ENCODE measurements at places on chromosomes 11 and 22. TPM values are rescaled to one million over a fixed set of nuclear protein-coding genes. Genes with fewer than 3 reads are reported as not detected.

Gene CD3D
- not detected for polyA plus RNA-seq

DNA sequence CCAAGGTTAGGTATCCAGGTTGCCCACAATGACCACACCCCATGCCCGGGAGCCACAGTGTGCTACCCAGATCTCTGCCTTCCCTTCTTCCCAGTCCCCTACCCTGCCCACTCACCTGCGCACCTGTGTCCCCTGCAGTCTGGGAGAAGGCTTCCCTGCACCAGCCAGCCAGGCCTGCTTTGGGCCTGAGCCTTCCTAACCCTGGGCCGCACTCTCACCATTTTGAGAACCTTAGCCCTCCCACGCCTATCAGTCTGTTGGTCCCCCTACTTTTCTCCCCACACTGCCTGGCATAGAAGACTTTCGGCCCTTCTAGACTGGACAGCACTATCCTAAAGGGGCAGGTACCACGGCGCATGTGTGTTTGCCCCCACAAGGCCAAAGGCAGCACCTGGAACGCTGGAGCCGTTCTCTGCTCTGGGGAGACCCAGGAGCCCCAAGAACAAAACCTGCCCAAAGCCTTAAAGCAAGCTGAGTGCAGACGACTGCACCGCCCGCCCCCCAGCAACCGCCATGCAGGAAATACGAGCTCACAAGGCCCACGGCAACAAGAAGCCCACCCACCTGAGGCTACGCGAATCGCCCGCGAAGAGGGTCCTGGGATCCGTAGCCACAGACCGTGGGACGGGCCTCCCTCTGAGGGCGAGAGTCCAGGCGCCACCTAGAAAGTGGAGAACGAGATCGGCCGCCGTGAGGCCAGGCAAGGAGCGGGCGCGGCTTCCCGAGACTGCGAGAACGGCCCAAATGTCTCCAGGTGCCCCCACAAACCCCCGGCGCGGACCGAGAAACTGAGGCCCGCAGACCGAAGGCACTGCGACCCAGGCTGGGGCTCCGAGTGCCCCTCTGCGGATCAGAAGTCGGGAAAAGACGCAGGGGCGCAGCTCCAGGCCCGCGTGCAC is 546 bp downstream of the GNB1L start:
- peak; percentile 31 for DNase-seq

GRCh38 chr11:130118636-130119387 is 40.8 kb upstream of the ST14 start:
- no peak for DNase-seq

GRCh38 chr11:10657308-10658271 is 36.0 kb downstream of the IRAG1 start:
- DNase-seq, result peak; percentile 78

Gene MRPL11
- polyA plus RNA-seq, result 76.6 TPM

GRCh38 chr11:67057205-67057672 is 592 bp downstream of the RHOD start:
- DNase-seq, result peak; percentile 41

DNA sequence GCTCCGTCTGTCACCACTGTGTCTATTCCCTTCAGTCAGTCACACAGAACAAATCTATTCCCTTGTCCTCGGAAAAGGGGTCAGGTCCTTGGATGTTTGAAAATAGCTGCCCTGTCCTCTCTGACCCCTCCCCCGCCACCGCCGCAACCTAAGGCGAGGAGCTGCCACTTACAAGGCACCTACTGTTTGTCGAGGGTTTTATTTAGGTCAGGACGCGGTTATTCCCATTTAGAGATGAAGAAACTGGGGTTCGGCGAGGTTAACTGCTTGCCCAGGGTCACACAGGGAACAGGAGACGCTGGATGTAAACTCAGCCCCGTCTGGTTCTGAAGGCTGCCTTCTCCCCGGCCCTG is 1468.1 kb downstream of the BRD1 start:
- no peak for DNase-seq

DNA sequence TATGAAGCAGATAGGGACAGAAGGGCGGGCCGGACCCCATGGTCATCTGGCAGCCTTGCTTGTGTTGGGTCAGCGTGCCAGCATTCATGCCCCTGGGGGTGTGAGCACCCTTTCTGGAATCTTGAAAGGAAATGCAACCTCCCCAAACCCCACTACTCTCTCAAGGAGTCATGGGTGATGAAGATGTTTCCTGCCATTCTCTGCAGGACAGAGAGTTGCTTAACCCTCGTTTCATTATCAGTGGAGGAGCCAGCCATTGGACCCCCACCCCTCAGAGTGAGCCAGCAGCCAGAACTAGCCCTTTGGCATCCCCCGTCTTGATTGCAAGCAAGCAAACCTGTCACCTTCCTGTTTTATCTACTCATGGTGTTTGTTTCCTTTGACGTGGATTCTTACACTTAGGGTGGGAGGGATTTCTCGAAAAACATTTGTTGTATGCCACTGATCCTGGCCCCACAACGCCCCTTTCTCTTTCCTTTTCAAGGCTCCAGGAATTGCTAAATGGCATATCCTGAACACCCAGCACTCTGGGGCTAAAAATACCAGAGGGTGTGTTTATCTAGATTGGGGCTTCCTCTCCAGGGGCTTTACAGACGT is 258.3 kb downstream of the ETS1 start:
- DNase-seq, result no peak

- DNase-seq, result peak; percentile 9
Measured at GRCh38 chr22:20392983-20393704, 807 bp upstream of the ZNF74 start.

DNA sequence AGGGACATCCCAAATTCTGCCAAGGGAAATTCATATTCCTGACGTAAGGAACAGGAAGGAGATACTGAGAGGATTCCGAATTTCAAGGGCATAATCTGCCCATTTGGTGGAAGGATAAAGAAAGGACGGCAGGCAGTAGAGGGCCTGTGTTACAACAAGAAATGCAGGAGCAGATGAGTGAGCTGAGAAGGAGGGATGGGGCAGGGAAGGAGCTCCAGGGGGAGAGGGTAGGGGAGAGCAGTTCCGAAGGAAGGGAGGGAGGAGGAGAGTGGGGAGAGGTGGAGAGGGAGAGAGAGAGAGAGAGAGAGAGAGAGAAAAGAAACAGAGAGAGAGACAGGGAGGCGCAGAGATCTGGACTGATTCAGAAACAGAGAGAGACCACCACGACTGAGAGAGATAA is 843 bp downstream of the OPCML start:
- no peak for DNase-seq

DNA sequence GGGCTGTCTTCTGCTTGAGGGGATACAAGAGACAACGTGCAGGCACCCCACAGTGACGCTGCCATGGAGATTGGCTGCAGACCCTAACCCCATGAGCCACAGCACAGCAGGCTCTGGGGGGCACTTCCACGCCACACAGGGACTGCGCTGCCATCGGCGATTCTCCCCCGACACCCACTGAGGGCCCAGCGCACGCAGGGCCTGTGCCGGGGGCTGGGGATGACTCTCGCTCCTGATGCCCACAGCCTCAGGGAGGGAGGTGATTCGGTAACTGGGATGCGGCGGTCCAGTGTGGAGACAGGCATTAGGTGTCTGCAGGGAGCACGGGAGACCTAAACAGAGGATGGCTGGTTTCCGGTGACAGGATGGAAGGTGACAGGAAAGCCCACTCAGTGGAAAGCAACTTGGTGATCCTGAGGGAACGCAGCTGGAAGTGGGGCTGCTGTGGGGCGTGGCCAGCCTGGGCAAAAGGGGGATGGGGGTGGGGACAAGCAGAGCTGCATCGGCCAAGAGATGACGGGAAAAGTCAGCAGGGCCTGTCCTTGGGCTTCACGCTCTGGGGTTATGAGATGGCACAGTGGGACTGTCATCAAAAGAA is 37.7 kb downstream of the EFCAB6 start:
- no peak for DNase-seq

Gene C2CD2L
- 2.6 TPM for polyA plus RNA-seq

Gene SPON1
- polyA plus RNA-seq, result 3.8 TPM

DNA sequence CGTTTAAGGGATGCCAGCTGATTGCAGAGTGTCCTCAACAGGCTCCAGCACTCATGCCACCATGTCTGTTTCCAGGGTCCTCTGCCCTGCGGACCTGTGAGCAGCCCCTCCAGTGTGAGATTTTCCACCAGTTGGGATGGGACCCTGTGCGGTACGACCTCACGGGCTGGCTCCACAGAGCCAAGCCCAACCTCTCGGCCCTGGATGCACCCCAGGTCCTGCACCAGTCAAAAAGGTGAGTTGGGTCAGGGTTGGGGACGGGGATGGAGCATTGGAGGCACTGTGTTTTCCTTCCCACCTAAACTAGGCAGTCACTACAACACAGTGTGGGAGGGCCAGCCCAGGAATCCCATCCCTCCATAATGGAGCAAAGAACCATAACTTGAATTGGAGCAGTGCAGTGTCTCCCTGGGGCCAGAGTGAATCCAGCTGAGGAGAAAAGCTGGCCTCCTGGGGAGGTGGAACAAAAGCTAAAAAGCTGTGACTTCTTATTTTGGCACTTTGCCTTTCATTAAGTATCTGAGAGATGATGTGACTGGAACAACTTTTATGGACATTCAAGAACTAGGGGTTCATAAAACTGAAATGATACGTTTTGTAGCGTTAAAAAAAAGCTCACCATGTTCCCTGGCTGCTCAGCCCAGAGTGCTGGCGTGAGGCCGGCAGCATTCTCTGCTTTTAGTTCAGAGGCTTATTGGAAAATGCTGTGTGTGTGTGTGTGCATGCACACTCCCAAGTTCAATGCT is 101.8 kb downstream of the MYO18B start:
- no peak for DNase-seq

Gene GGTLC3
- not detected for polyA plus RNA-seq

GRCh38 chr22:35839841-35840301 is 122.2 kb downstream of the APOL5 start:
- DNase-seq, result peak; percentile 32

DNA sequence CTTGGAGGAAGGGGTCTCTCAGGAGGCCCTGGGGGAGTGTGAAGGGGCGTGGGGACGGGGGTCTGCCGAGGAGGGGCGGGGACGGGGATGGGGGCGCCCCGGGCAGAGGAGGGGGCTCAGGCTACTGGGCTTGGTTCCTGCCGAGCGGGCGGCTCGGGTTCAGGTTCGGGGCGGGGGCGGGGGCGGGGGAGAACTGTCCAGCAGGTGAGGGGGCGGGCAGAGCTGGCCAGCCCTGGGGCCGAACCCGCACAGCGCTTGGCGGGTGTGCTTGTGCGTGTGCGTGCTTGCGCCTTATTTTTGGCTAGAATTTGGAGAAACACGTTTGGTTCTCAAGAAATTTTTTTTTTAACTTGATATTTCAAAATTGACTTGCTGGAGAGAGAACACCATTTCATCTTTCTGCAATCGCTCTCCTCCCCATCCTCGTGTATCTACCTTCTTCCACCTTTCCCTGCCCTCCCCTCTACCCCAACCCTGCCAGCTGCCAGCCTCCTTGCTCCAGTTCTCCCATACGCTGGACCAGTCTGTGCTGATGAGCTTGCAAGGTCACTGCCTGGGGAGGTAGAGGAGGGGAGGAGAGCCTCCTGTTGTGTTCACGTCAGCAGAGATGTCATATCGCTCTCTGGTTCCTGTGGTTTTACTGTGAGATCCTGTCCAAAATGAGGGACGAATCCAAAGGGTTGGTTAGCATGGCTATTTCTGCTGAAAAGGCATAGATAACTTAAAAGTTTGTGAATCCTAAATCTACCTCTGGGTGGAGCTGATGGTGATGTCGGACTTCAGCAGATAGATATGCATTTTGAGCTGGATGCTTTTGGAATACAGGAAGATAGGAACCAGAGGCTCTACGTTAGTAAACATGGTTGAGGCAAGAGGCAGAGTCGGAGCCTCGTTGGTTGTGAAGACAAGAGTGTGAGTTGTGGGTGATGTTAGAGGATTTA is 668 bp downstream of the MADD start:
- DNase-seq, result peak; percentile 70

DNA sequence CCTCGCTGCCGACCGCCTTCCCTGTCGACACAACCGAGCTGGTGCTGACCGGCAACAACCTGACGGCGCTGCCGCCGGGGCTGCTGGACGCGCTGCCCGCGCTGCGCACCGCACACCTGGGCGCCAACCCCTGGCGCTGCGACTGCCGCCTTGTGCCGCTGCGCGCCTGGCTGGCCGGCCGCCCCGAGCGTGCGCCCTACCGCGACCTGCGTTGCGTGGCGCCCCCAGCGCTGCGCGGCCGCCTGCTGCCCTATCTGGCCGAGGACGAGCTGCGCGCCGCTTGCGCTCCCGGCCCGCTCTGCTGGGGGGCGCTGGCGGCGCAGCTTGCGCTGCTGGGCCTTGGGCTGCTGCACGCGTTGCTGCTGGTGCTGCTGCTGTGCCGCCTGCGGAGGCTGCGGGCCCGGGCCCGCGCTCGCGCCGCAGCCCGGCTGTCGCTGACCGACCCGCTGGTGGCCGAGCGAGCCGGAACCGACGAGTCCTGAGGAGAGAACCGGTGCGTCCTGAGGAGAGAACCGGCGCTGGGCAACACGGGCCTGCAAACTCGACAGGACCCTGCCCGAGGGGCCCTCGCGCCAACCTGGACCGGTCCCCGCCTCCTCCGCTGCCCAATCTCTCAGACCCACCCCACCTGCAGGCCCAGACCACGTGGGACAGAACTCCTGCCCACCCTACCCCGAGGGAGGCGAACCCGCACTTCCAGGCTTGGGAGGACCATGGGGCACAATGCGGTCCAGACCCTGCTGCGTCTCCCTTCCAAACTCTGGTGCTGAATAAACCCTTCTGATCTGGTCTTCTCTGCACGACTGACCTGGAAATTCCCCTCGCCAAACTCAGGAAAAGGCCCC is 866 bp downstream of the GP1BB start:
- no peak for DNase-seq

DNA sequence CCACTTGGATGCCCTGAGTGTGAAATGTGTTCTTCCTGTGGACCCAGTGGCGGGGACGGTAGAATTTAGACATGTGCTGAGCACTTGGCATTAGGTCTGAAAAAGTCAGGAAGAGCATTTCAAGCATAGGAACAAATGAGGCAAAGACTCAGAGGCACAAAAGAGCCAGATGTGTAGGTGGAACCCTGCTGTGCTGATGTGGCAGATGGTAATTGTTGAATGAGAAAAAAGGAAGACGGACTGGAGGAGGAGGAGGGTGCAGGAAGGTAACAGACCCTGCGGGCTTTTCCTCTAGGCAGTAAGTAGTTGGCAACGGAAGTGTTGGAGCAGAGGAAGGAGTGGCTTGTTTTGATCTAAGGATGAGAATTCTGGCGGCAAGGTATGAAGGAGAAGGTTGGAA is 985.8 kb downstream of the TBC1D22A start:
- DNase-seq, result no peak

- no peak for DNase-seq
Measured at GRCh38 chr11:27656806-27657483, 43.3 kb downstream of the BDNF start.

DNA sequence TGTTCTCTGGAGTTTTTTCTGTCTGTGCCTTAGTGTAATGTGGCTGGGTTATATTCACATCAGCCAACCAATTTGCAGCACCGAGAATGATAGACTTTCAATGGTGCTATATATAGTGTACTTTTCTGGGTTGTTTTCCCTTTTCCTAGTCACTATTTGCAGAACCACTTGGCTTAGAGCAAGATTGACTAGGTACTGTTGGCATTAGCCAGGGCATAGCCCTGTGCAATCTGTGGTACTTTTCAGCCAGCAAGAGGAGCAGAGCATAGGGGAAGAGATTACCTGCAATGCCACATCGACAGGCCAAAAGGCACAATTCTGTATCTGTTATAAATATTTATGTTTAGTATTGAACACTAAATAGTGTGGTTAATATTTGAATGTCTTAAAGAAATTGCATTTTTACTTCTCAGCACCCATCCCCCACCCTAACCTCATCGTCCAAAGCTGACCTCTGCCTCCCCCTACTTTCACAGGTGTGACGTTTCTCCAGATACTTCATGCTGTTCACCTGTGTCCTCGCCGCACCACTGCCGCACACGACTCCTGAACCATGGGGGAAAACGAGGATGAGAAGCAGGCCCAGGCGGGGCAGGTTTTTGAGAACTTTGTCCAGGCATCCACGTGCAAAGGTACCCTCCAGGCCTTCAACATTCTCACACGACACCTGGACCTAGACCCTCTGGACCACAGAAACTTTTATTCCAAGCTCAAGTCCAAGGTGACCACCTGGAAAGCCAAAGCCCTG is 51.4 kb downstream of the MICAL2 start:
- DNase-seq, result no peak

Gene TMPRSS5
- not detected for polyA plus RNA-seq
